Dorsolateral prefrontal cortex (tissue), 122 donors: ENCODE measurements at places on chromosomes 16 and 17. TPM values are rescaled to one million over a fixed set of nuclear protein-coding genes. Genes with fewer than 3 reads are reported as not detected.

PABPN1L gene
- total RNA-seq, result 0.67 TPM

SYT17 gene
- total RNA-seq, result 27.5 TPM

APOBR gene
- 0.71 TPM for total RNA-seq

PKD1 gene
- 266 TPM for total RNA-seq

PLD6 gene
- total RNA-seq, result 12.7 TPM

NKD1 gene
- 11.7 TPM for total RNA-seq
